ENCODE measurements at places on chromosomes 7 and 10.

- no peak for DNase-seq
These were observed 271.0 kb downstream of the POU6F2 start for GRCh38 chr7:39248692-39249090.

DNA sequence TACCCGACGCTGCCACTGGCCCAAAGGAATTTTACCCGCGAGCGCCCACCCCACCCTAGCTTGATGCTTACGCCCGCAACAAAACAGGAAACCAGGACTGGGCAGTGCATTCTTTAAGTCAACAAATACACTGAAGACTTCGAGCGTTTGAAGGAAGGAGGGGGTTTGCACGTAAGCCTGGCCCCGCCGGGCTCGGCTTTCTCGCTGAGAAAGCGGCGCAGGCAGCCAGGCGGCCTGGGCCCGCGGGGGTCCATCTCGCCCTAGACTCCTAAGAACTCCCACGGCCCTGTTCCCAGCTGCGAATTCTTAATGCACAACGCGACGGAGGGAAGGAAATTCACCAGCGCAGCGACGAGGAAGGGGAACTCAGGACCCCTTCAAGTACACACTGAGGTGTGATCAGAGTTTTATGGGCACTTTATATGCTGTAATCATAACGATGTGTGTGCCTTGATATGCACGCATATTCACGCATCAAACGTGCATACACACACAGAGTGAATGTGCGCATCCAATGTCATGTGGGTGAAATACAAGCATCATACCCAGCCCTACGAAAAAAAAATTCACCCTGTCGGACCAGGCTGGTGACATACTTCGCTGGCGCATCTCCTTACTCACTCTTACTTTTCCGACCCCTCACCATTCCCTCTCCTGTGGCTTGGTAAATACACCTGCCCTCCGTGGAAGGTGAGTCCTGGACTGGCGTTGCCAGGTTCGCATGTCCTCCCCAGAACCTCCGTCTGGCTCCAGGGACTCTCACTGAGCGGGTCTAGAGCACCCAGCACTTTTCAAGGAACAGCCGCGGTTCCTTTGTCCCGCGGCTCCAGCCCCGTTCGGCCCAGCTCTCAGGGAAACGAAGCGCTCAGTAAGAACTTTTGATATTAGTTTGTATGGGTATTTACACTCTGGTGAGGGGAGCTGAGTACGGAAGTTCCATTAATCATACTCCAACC, 5.7 kb upstream of the HOXA13 start:
- no peak for DNase-seq

DNA sequence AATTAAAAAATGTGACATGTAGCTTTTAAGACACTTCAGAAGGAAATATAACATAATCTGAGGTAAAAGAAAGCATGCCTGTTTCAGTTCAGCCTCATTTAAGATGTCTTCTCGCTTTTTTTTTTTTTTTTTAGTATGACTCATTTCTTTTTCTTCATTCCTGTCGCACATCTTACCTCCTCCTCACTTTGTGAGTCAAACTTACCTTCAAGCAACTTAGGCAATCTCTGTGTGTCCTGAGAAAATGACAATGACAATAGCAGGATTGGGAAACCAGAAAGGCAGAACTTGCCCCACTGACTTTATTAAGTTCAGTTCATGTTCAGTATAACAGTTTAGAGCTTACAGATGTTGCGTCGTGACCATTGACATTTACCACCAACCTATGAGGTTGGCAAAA, 7.7 kb downstream of the PTN start:
- no peak for DNase-seq

DNA sequence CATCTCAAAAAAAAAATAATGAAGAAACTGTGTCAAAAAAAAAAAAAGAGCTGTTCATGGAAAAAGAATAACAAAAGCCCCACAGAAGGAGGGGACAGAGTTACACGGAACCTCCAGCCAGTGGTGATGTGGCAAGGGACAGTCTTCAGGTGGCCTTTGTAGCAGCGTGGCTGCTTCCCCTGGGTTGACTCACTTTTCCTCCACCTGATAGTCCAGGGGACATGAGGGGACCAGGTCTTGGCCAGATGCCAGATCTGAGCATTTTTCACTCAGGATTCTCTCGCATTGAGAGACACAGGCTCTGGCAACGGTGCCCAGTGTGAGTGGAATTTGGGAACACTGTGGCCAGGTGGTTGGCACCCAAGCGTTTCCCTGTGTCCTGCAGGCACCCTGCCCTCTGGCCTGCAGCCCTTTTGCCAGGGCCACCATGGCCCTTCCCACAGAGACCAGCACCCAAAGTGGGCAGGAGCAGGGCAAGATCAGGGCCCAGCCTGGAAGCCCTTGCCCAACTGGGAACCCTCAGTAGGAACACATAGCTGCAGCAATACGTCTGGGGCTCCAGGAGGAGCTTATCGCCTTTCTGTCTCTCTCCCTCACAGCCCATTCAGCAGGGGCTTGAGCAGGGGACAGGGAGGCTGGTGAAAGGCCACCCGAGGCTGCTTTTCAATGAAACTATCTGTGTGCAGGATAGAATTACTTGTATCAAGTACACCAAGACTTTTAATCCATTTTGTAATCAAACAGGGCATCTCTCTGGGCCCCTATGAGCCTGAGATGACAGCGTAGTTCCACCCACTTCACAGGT, 159.1 kb downstream of the UBE2H start:
- DNase-seq: no peak

- peak; percentile 10 for DNase-seq
These were observed 1013.1 kb downstream of the TYW1 start for GRCh38 chr7:68009716-68010115.

- DNase-seq: no peak
These were observed 45.6 kb upstream of the AGBL3 start for GRCh38 chr7:134940729-134941128.

GRCh38 chr10:2487921-2488320, 579.4 kb upstream of the PFKP start:
- no peak for DNase-seq

DNA sequence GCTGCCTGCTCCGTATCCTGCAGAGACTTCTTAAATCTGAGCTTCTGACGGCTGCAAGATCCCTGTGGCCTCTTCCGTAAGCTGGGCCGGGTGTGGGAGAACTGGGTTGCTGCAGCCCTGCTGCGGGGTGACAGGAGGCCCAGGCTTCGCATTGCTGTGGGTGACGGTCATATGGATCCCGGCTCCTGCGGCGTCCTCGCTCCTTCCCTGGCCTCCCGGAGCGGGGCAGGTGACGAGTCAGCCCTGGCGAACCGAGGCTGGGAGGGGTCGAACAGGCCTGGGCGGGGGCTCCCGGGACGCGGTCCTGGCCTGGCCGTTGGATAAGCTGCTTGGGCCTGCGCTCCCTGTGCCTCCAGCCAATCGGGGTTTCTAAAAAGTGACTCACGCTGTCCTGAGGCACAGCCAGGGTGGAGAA, 7.8 kb upstream of the UBE2D1 start:
- DNase-seq: peak; percentile 19

GRCh38 chr7:81533931-81534330, 235.9 kb downstream of the HGF start:
- no peak for DNase-seq

GRCh38 chr7:132574223-132574622, 2.0 kb downstream of the PLXNA4 start:
- DNase-seq: no peak

Data from lower leg skin (tissue), 4 donors.